CD4-positive, alpha-beta T cell treated with Interleukin-15 for 1 hour (primary cell): ENCODE measurements at places on chromosomes 7 and 10.
A peak's percentile ranks its signal among the peaks of the same experiment; 100 is the strongest.

- no peak for DNase-seq
Measured at GRCh38 chr10:10317151-10317550, 700.5 kb upstream of the CELF2 start.

GRCh38 chr10:35300063-35300699 lies 36.1 kb upstream of the CCNY start:
- DNase-seq, result peak; percentile 80

GRCh38 chr7:47449810-47450590 lies 131.9 kb downstream of the TNS3 start:
- DNase-seq, result no peak

DNA sequence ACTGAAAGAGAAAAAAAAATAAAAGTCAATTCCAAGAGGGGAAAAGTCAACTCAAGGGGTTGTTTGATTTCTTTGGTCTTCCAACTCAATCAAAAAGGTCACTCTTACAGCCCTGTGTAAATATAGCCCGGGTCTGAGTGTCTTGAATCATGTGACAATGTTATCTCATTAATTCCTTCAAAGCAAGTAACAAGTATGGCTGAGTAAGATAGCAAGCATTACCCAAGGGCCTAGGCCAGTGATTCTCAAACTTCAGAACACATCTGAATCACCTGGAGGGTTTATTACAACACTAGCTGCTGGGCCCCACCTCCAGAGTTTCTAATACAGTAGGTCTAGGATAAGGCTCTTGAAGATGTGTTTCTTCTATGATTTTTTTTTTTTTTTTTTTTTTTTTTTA lies 125.0 kb downstream of the PRLHR start:
- DNase-seq, result no peak

DNA sequence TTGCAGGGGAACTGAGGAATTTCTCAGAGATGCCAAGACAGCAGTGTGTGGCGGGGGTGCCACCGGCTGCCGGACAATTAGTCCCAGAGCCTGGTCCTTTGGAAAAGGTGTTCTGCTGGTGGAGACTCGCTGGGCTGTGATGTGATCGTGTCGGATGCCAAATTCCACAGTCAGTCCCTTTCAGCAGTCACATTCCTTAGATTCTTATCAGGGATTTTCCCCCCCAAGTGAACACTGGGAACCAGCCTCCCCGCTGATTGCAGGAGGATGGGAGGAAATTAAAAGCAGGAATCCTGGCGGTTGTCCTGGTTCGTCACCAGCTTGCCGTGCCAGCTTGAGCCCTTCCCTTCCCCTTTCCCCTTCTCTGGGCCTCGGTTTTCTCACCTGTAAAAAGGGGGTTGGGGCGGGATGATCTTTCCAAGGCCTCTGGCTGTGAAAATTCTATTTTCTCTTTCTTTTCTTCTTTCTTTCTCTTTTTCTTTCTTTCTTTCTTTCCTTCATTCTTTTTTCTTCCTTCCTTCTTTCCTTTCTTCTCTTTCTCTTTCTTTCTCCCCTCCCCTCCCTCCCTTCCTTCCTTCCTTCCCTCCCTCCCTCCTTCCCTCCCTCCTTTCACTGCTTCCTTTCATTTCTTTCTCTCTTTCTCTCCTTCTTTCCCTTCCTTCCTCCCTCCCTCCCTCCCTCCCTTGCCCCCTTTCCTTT lies 39.6 kb downstream of the COL26A1 start:
- no peak for DNase-seq

DNA sequence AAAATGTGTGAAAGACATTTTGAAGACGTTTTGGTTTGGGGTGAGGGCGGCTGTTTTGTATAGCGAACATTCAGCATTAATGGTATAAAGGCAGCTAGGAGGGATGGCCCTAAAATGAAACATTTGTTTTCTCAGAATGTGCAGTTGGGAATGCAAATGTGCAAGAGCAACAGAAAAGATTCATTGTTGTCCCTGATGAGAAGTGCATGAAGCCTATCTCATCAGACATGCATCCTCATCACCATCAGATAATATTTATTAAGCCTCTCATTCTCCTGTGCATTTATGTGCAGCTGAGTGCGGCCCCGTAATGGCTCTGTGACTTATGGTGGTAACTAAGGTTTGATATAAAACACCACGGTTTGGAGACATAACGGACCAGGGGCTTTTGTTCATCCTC lies 199.5 kb downstream of the GFRA1 start:
- no peak for DNase-seq

DNA sequence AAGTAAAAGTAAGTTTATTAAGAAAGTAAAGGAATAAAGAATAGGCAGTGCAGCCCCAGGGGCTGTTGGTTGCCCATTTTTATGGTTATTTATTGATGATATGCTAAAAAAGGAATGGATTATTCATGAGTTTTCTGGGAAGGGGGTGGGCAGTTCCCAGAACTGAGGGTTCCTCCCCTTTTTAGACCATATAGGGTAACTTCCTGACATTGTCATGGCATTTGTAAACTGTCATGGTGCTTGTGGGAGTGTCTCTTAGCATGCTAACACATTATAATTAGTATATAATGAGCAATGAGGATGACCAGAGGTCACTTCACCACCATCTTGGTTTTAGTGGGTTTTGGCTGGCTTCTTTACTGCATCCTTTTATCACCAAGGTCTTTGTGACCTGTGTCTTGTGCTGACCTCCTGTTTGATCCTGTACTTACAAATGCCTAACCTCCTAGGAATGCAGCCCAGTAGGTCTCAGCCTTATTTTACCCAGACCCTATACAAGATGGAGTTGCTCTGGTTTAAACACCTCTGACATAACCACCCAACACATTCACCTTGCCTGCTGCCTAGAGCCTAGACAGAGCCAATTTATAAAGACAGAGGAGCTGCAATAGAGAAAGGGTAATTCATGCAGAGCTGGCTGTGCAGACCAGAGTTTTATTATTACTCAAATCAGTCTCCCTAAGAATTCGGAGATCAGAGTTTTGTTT lies 10.9 kb upstream of the ERCC6 start:
- no peak for DNase-seq

- no peak for DNase-seq
Measured at GRCh38 chr7:2488272-2488645, 12.1 kb upstream of the GRIFIN start.

DNA sequence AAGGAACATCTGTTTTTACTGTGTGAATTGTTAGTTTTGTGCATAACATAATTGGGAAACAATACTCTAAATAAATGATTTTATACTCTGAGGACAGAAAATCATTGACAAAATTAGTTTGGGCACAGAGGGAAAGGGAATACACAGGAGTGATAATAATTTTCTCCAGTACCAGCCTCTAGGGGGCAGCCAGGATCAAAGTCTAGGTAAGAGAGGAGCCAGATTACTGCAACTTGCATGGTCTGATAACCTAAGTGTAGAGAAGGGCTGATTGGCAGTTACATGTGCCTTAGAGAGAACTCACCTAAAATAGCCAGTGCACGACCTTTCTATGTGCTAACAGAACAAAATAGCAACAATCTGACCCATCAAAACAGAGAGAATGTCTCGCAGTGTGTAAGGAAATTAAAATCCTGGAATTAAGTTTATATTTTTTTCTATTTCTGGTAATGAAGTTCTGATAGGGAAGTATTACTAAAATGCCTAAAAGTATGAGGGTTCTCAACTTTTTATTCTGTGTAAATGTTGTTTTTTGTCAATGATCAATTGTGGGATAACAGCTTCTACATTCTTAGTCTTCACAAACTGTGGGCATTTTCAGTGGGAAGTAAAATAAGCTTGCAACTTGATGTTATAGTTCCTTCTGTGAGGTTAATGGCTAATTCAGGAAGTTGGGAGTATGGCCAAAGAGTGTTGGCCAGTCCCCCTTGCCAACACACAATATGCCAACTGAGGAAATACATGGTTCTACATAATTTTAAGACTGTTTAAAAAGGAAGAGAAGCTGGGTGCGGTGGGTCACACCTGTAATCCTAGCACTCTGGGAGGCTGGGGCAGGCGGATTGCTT lies 66.4 kb downstream of the EXOC6 start:
- peak; percentile 28 for DNase-seq

GRCh38 chr7:6015917-6016652 lies 7.0 kb downstream of the AIMP2 start:
- no peak for DNase-seq

DNA sequence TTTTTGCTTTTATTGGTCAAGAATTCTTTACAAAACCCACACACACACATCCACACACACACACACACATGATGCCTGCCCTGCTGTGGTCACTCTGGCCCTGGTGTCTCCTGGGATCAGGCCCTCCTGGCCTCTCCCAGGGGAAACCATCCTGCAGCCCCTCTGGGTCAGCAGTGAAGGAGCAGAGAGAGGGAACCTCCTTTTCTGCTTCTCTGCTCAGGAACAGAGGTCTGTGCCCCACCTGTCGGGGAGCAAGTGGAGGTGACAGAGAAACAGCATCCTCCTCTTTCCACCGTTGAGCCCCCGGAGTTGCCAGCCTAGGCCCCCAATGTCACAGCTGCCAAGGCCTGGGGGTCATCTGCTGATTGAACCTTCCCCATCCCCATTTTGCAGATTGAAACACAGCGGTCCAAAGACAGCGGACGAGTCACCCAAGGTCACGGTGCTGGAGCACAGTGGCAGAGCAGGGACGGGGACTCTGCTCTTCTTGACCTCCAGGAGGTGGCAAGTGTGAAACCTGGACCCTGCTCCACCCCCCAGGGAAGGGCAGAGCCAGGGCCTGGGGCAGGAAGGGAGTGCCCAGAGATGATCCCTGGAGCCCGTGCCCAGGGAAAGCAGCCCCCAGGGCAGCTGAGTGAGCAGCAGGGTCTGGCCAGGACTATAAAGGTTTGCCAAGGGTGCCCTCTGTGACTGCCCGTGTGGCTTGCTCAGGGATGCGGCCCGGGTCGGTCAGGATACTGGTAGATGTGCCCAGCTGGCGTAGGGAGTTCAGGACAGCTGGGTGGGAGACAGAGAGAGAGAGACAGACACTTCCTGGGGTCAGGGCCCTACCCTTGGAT lies 15.0 kb upstream of the TBL2 start:
- no peak for DNase-seq

- DNase-seq, result no peak
Measured at GRCh38 chr10:133058331-133059092, 29.2 kb upstream of the ADGRA1 start.

- DNase-seq, result peak; percentile 40
Measured at GRCh38 chr10:84267503-84268126, 22.8 kb downstream of the RGR start.

GRCh38 chr7:50362712-50363282 lies 58.3 kb downstream of the IKZF1 start:
- peak; percentile 78 for DNase-seq

DNA sequence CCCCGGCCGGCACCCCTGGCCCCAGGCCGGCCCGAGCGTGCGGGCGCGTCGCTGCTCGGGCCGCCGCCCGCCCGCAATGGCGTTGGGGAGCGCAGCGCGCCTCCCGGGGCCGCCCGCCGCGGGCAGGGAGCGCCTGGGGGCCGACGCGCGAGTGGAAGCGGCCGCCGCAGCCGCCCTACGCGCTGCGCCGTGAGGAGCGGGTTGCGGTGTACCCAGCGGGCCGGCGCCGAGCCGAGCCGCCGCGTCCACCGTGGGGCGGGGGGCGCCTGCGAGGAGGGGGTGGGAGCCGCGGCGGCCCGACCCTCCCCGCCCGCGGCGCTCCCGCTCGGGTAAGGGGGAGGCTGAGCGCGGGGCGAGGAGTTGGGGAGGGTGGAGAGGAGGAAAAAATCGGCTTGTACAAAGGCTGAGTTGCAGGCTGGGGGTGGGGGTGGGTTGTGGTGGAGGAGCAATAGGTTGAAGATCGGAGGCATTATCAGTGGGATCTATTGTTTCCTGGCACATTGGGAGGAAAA lies 473 bp downstream of the PPP1R9A start:
- DNase-seq, result no peak

- no peak for DNase-seq
Measured at GRCh38 chr10:47374611-47375536, 9.2 kb downstream of the ZNF488 start.

DNA sequence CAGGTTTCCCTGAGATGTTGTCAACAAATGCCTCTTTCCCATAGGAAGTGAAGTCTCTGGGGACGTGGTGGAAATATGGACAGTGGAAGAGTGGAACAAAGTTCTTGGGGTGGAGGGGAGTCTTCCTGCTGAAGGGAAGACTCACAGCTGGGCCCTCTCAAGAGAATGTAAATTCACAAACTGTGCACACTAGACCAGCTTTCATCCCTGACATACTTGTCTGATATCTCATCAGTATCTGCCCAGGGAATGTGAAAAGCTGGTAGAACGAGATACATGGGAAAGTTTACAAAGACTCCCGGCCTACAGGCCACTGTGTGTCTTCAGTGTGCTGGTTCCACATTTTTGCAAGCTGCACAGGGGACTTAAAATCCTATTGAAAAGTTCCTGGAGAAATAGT lies 16.7 kb upstream of the CCDC3 start:
- no peak for DNase-seq

DNA sequence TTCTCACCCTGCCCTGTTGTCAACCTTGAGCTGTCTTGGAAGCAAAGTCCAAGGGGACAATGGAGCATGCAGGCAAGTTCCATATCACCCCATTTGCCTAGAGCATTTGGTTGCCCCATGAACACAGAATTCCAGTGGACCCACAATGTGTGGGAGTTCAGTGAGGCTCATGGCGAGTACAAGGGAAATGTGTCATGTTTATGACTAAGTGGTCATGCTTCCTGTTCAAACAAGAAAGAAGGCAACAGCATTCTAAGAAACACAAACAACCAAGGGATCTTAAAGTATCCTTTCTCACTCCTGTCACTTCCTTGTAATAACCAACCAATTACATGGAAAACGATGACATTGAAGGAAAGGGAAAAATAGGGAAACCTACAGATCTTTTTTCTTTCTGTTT lies 513.0 kb downstream of the INHBA start:
- no peak for DNase-seq

DNA sequence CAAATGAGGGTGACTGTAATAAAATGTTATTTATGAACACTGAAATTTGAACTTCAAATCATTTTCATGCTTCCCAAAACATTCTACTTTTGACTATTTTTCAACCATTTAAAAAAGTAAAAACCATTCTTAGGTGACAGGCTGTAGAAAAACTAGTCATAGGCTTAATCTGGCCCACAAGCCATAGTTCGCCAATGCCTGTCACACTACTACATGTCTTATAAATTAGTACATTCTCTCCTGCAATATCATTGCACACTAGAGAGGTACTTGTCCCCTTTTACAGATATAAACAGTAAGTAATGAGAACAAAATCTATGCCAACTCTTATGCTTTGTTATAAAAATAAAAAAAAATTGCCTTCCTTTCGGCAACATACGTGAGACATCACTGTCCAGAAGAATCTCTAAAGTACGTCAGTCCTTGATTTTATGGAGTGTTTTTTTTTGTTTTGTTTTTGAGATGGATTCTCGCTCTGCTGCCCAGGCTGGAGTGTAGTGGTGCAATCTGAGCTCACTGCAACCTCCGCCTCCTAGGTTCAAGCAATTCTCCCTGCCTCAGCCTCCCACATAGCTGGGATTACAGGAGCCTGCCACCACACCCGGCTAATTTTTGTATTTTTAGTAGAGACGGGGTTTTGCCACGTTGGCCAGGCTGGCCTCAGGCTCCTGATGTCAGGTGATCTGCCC lies 23.2 kb downstream of the UPF2 start:
- no peak for DNase-seq

GRCh38 chr7:94060752-94061151 lies 56.6 kb upstream of the BET1 start:
- no peak for DNase-seq

- no peak for DNase-seq
Measured at GRCh38 chr10:78699971-78700370, 368.8 kb upstream of the ZMIZ1 start.

- DNase-seq, result no peak
Measured at GRCh38 chr10:128914681-128915080, 552.4 kb upstream of the MGMT start.

GRCh38 chr10:66762218-66762729 lies 163.6 kb upstream of the LRRTM3 start:
- no peak for DNase-seq
